ENCODE measurements at places on chromosomes 2 and 18.

- DNase-seq, result no peak
Measured at GRCh38 chr2:187126247-187127005, 277.5 kb upstream of the ZSWIM2 start.

DNA sequence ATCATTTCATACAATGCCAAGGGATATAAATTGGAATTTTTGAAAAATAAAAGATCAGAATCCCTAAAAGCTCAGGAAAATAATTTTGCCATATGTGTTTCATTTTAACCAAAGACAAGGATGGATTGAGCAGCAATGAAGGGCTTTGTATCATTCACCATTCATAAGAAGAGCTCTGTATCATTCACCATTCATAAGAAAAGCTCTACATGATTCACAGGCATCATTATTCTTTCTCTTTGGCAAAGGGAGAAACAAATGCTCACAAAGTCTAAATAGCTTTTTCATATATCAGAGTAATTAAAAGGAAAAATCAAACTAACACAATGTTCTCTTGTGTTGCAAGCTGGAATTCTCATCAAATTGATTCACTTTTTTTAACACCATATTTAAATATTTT lies 169.1 kb upstream of the MC4R start:
- DNase-seq, result no peak

DNA sequence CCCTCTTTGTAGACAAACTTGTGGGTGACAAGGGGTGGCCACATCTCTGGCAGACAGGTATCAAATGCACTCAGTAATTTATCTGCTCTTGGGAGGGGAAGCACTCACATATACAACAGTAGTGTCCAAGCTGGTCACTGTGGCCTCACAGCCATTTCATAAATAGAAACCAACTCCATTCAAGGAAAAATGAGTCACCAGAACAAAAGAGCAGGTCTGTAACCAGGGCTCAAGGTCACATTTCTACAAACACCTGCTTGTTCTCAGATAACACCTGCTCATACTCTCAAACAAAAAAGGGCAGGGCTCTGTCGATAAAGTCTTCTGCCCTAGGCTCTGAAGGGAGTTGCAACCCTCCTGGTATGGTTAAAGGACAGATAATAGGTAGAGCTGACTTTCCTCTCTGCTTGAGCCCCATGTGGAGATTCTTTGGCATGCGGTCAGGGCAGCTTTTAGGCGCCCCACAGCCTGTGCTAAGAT lies 459.0 kb downstream of the BCL11A start:
- DNase-seq, result no peak

- no peak for DNase-seq
Measured at GRCh38 chr2:190563109-190563508, 28.6 kb upstream of the NEMP2 start.

DNA sequence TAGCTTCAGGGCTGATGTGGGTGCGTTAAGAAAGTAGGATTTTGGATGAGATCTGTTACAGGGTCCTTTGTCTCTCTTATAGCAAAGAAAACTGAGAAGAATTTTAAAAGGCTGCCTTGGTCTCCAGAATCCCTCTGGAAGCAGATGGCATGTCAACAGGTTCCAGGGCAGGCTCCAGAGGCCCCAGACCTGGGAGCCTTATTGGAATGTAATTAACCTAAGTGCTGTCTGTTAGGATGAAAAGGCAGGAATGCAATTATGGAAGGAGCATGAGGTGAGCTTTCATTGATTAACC lies 97.2 kb upstream of the PKDCC start:
- DNase-seq, result no peak

DNA sequence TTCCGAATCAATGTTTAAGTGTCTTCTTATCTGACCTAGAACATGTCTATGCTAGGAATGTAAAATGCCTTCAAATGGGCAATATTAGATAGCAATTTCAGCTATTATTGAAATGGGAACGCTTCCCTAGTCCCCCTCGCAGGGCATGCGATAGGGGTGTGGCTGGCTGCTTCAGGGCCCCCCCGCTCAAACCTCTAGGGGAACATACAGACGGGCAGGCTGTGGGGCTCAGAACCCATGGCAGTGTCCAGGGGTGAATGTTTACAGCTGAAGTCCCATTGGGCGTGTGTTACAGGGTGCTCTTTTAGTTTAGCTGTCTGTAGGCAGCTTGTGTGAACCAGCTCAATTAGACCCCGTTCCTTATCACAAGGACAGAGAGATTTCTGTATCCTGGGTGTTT lies 315.9 kb downstream of the DSEL start:
- no peak for DNase-seq

- no peak for DNase-seq
Measured at GRCh38 chr2:187037310-187037709, 188.3 kb upstream of the ZSWIM2 start.

- DNase-seq, result no peak
Measured at GRCh38 chr2:101125808-101126207, 25.4 kb downstream of the TBC1D8 start.
